CD4-positive, CD25-positive, alpha-beta regulatory T cell (primary cell): ENCODE measurements at places on chromosomes 2 and 18. TPM values are rescaled to one million over a fixed set of nuclear protein-coding genes. Genes with fewer than 3 reads are reported as not detected.

DNA sequence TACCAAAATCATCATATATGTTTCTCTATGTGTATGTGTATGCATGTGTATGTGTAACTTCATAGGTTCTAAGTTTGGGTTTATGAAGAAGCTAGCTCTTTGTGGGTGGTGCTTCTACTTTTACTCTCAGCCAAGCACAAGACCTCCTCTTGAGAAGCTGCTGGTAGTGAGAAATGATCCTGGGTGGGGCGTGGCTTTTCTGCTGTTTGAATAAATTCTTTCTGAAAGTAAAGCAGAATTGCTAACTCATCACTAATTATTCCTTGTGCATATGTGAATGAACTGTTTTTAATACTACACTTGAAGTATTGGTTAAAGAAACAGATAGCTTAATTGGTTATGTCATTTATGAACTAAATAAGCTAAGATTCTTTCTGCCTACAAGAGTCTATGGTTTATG lies 7.6 kb upstream of the GAREM1 start:
- no peaks in the 10 kb centered on the region for H3K4me1 ChIP-seq
- H3K27me3 ChIP-seq, result peaks cover 7% of the 10 kb centered on the region
- H3K36me3 ChIP-seq, result no peaks in the 10 kb centered on the region
- no peak for DNase-seq
- no peak overlapping the region for H3K27ac ChIP-seq

- H3K27me3 ChIP-seq, result no peaks in the 10 kb centered on the region
- no peak overlapping the region for H3K4me3 ChIP-seq
- H3K4me1 ChIP-seq, result no peaks in the 10 kb centered on the region
- no peak overlapping the region for H3K27ac ChIP-seq
- DNase-seq, result no peak
Observed at GRCh38 chr2:167052825-167053224, 164.5 kb downstream of the XIRP2 start.

DNA sequence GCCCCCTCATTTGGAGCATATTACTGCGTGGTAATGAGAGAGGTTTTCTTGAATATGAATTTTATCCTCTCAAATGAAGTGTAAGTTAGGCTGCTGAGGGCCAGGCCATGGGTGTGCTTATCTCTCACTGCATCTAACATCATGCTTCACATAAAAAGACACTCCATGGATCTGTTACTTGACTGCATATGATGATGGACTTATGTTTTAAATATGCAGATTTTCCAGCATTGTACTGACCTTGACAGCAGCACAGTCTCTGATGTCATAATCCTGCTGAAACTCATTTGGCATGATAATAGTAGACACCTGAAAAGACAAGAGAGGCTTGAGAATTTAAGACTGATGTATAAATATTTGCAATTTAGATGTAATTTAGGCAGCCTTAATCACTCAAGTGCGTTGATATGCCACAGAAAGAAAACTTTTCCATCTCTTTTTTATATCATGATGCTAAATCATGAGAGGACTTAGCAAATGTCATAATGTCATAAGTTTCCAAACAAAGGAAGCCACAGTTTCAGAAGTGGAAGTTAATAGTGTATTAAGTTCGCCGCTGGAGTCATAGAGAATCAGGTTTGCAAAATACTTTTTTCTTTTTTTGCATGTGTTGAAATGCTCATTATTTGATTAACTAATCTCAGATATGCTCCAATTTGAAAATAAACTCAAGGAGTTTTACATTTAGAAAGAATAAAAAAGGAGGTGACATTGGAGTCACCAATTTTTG lies 62.7 kb upstream of the CD302 start:
- no peaks in the 10 kb centered on the region for H3K27me3 ChIP-seq
- H3K4me1 ChIP-seq, result no peaks in the 10 kb centered on the region
- no peak overlapping the region for H3K27ac ChIP-seq
- no peak overlapping the region for H3K4me3 ChIP-seq
- peaks cover 58% of the 10 kb centered on the region for H3K36me3 ChIP-seq

- H3K27ac ChIP-seq, result peak overlapping the region; percentile 100
- DNase-seq, result peak; percentile 54
- peak overlapping the region; percentile 82 for H3K4me3 ChIP-seq
- peaks cover 7% of the 10 kb centered on the region for H3K36me3 ChIP-seq
- no peaks in the 10 kb centered on the region for H3K27me3 ChIP-seq
Observed at GRCh38 chr2:96144481-96145035, 682 bp downstream of the DUSP2 start.

Gene SAG
- total RNA-seq, result 1.7 TPM

Gene AQP12B
- not detected for total RNA-seq

Gene LBH
- 215 TPM for total RNA-seq

Gene BOLL
- not detected for total RNA-seq

Gene LYPD1
- not detected for total RNA-seq

Gene IL1RL2
- not detected for total RNA-seq

DNA sequence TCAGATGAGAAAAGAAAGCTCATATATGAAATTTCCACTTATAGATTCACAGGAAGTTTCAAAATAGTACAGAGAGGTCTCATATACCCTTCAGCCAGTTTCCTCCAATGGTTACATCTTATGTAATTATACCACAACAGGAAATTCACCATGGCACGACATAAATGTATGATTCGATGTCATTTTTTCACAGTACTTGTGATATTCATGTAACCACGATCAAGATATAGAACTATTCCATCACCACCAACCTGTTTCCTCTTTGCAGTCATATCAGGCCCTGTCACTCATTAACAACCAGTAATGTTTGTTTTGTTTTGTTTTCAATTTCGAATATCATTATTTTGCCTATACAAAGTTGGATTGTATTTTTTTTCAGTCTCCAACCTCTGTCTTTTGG lies 314.3 kb upstream of the POU3F3 start:
- no peak overlapping the region for H3K27ac ChIP-seq
- H3K36me3 ChIP-seq, result no peaks in the 10 kb centered on the region
- H3K4me1 ChIP-seq, result no peaks in the 10 kb centered on the region
- no peak for DNase-seq
- no peaks in the 10 kb centered on the region for H3K27me3 ChIP-seq

Gene LRP2
- total RNA-seq, result not detected

DNA sequence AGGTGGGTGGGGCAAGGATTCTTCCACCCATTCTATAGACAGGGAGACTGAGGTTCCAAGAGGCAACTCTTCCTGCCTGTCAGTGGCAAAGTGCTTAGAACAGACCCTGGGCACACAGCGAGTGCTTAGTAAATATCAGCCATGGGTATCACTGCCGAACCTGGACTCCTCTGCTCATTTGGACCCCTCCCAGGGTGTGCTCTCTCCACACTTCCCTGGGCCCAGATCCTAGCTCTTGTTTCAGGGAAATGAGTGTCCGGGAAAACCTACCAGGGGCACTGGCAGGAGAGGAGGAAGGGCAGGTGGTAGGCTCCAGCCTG lies 136.3 kb downstream of the CYP26B1 start:
- no peak for DNase-seq
- H3K27ac ChIP-seq, result no peak overlapping the region
- H3K36me3 ChIP-seq, result no peaks in the 10 kb centered on the region

Gene GYPC
- total RNA-seq, result 75.2 TPM

Gene DSG2
- 0.10 TPM for total RNA-seq

Gene KRTCAP3
- 10.0 TPM for total RNA-seq

DNA sequence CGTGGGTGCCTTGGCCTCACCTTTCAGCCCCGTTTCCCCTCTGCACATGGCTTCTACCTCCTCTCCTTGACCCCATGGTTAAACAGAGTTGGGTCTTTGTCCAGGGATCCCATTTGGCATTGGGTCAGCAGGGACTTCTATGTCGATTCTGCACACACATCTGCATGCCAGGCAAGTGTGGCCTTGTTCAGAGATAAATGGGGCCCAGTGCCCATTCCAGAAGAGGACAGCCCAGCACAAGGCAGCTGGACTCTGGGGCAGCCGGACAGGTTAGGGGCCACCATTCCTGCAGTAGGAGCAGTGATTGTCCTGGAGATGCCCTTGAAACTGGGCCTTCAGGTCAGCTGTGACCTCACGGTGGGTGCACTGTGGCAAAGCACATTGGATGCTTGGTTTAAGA lies 13.1 kb downstream of the CABLES1 start:
- H3K4me1 ChIP-seq, result no peaks in the 10 kb centered on the region
- no peak overlapping the region for H3K4me3 ChIP-seq
- H3K27ac ChIP-seq, result no peak overlapping the region

Gene DUSP11
- total RNA-seq, result 51.7 TPM

Gene KCNG2
- not detected for total RNA-seq

DNA sequence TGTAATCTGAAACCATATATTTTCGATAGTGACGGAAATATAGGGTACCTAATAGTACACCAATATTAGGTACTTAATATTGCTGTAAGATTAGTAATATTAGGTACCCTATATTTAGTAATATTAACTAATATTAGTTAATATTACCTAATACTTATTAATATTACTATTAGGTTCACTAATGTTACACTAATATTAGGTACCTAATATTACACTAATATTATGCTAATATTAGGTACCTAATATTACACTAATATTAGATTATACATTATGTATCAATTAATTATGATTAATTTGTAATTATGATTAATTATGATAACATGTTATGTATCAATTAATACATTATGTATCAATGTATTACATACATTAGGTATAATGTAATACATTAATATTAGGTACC lies 518.2 kb upstream of the LRATD1 start:
- no peak overlapping the region for H3K4me3 ChIP-seq
- no peaks in the 10 kb centered on the region for H3K4me1 ChIP-seq
- no peaks in the 10 kb centered on the region for H3K27me3 ChIP-seq
- H3K27ac ChIP-seq, result no peak overlapping the region

- no peaks in the 10 kb centered on the region for H3K36me3 ChIP-seq
- no peaks in the 10 kb centered on the region for H3K27me3 ChIP-seq
- H3K4me1 ChIP-seq, result peaks cover 63% of the 10 kb centered on the region
Observed at GRCh38 chr2:224956706-224957105, 85.6 kb downstream of the DOCK10 start.

Gene SP5
- not detected for total RNA-seq

DNA sequence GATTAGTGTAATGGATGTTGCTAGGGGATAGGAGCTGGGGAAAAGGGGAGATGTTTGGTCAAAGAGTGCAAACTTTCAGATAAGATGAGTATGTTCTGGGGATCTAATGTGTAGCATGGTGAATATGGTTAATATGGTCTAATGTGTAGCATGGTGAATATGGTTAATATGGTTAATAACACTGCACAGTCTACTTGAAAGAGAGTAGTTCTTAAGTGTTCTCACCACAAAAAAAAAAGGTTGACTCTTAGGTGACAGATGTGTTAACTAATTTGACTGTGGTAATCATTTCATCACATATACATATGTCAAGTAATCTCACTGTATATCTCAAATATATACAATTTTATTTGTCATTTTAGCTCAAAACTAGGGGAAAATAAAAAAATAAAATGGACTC lies 121.3 kb upstream of the CD226 start:
- H3K4me1 ChIP-seq, result no peaks in the 10 kb centered on the region
- peaks cover 6% of the 10 kb centered on the region for H3K36me3 ChIP-seq
- no peak for DNase-seq
- no peaks in the 10 kb centered on the region for H3K27me3 ChIP-seq
- no peak overlapping the region for H3K4me3 ChIP-seq

GRCh38 chr2:168765401-168765800 lies 37.0 kb upstream of the NOSTRIN start:
- H3K4me3 ChIP-seq, result no peak overlapping the region
- H3K4me1 ChIP-seq, result no peaks in the 10 kb centered on the region
- no peak overlapping the region for H3K27ac ChIP-seq
- no peaks in the 10 kb centered on the region for H3K27me3 ChIP-seq

Gene SEPTIN10
- total RNA-seq, result 5.6 TPM

DNA sequence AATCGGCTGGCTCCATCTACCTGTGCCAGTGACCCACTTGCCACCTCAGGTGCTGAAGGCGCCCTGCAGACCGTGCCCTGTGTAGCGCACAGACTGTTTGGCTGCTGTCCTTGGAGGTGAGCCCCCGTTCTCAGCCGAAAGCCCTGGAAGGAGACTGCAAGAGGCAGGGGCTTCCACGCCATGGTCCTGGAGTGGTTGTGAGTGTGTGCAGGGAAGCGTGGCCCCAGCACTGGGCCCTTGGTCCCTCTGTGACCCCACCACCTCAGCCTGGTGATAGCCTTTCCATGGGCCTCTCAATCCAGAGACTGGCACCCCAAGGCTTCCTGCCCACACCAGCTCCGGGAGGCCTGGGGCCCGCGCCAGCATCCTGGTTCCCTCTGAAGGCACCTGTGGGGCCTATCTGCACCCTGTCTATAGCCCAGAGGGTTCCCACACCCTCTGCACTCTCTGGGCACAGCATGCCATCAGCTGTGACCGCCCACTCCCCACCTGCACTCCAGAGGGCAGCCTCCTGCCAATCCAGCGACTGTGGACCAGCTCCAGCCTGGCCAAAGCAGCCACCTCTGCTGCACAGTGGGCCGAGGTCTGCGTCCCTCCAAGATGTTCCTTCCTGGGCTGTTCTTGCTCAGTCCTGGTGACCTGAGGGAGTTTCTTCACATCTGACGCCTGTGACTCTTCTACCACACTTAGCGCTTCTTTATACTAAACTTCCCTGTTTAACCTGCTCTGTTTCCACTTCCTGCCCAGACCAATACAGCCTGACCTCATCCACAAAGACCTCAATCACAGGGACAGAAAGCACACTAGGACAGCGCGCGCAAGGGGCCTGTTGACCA lies 109.5 kb downstream of the EIPR1 start:
- H3K27ac ChIP-seq, result no peak overlapping the region
- H3K4me3 ChIP-seq, result no peak overlapping the region
- no peak for DNase-seq
- no peaks in the 10 kb centered on the region for H3K4me1 ChIP-seq
- no peaks in the 10 kb centered on the region for H3K27me3 ChIP-seq

- no peaks in the 10 kb centered on the region for H3K36me3 ChIP-seq
- H3K27ac ChIP-seq, result no peak overlapping the region
- no peak overlapping the region for H3K4me3 ChIP-seq
- no peaks in the 10 kb centered on the region for H3K4me1 ChIP-seq
Observed at GRCh38 chr2:127584047-127584446, 48.6 kb downstream of the MYO7B start.

DNA sequence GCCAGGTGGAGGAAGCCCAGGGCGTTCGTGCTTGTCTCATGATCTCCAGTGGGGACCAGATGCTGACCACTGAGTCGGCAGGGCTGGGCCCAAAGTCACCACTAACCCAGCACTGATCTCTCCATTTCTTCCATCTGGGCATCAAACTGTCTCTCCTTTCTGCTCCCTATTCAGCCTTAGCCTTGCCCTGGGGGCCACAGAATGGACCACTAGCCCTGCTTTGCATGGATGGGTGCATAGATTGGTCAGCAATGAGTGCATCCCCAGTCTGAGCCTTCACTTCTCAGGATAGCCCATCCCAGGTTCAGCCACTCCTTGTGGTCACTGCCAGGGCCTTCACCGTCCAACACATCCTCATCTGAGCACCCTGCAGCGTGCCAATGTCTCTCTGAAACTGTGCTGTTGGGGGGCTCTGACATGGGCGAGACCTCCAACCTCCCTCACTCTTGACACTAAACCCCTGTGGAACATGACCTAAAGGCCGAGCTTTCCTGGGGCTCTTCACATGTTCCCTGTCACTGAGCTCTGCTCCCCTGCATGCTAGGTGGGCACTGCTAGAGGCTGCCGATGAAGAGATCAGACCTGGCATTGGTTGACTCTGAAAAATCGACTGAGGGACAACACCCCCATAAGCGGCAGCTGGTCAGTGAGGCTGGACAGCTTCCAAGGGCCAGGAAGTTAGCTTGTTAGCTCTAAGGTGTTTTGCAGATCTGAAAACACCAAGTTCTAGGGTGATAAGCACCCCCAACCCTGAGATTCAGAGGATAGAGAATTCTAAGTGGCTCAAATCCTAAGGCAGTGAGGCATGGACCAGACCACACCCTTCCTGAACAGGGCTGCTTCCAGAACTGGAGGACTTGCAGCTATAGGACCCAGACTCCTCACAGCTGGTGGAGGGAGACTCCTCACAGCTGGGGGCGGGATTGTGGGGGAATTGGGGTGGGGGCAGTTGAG lies 61.7 kb downstream of the HS1BP3 start:
- no peaks in the 10 kb centered on the region for H3K36me3 ChIP-seq
- no peaks in the 10 kb centered on the region for H3K27me3 ChIP-seq
- H3K4me3 ChIP-seq, result no peak overlapping the region
- no peaks in the 10 kb centered on the region for H3K4me1 ChIP-seq

Gene PAX8
- total RNA-seq, result 1.8 TPM

Gene CYRIA
- total RNA-seq, result not detected

Gene SP110
- 118 TPM for total RNA-seq
